ENCODE measurements at places on chromosomes 1 and 21. TPM values are rescaled to one million over a fixed set of nuclear protein-coding genes. Genes with fewer than 3 reads are reported as not detected.

Gene DDX20
- total RNA-seq = 9.7 TPM

Gene OR2M3
- total RNA-seq = not detected

Gene MRPS21
- 48.0 TPM for total RNA-seq

Gene GPR89B
- total RNA-seq = 8.4 TPM

Gene MACO1
- 20.1 TPM for total RNA-seq

Measured in mesenteric fat pad (tissue), 1 donor.